ENCODE measurements at places on chromosomes 12 and 14.

DNA sequence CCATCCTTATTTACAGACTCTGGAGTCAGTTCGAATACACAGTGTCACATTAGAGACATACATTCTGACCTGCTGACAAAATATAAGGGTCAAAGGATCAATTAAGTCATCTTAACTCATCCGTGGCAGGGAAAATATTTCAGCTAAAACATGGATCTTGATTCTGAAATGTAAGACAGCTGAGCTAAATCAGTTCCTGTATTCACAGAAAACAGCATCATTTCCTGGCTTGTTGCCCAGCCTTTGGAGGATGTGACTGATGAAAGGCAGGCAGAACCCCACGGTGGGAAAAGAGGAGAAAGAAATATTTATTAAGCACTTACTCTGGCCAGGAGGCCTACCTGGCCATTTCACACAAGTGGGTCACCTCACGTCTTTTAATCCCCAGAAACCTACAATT, 101.9 kb downstream of the GAS2L3 start:
- no peak for DNase-seq

- no peak for DNase-seq
Measured at GRCh38 chr12:56631790-56632700, 1.9 kb upstream of the BAZ2A start.

- DNase-seq = no peak
Measured at GRCh38 chr12:106020736-106021135, 118.0 kb downstream of the NUAK1 start.

DNA sequence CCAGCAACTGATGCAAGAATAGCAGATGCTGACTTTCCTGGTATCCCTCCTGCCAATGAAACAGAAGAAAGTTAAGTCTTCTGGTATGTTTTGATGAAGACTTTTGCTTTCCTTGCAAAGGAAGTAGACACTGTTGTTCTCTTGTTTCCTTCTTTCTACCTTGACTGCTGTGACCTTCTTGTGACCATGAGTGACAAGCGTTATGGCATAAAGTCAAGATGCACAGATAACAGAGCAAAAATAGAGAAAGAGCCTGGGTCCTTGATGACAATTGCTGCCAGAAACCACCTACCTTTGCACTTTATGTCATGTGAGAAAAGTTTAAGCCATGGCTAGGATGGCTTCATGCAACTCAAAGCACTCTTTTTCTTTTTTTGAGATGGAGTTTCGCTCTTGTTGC, 49.2 kb upstream of the LTA4H start:
- DNase-seq = no peak

- no peak for DNase-seq
Measured at GRCh38 chr12:1972856-1973317, 31.4 kb downstream of the DCP1B start.

DNA sequence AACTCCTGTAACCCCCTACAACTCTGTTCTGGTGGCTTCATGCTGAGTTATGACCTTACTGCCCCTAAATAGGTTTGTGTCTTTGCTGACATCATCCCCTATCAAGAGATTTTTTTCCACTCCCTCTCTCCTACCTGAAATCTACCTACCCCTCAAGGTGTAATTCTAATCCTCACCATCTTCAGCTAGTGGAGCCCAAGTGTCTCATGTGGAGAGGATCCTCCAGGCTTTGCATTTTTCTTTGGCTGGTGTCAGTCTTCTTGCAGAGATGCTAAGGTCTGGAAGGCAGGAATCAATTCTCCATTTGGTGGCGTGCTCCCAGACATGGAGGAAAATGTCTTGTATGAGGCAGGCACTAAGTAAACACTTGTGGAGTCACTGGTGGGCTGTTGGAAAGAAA, 74.8 kb upstream of the PRMT8 start:
- no peak for DNase-seq

- DNase-seq = no peak
Measured at GRCh38 chr12:93937812-93938211, 210.6 kb upstream of the PLXNC1 start.

DNA sequence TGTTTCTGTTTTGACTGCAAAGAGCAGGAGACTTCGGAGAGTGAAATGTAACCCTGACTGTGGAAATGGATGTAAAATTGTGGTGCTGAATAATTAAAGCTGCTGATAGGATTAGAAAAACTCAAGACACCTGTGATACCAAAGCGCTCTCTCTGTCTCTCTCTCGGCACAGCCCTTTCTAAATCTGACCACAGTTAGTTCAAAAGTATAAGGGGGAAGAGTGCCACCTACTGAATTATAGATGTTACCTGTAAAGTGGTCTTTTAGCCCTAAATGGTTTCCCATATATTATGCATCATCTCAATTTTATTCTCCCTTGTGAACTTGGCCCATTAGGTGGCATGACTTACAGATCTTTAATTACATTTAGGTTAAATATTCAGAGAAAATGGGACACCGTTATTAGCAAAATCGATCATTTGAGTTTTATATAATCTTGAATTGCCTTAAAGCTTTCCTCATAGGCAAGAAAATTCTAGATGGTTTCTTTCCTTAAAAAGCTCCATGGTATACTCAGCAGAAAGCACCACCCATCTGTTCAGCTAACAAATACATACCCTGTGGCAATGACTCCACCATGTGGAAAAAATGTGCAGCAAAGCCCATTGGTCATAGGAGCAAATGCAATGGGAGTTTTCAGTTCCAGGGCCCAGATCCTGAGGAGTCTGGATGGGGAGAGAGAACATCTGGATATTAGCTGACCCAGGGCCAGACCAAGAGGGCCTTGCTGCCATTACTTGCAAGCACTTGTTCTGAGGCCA, 18.1 kb downstream of the RFC5 start:
- no peak for DNase-seq

Measured in NCI-H187 treated with DMSO at 0.1 percent for 48 hours (cell line).